HTR-8/SVneo (cell line): ENCODE measurements at places on chromosomes 7 and 10.

DNA sequence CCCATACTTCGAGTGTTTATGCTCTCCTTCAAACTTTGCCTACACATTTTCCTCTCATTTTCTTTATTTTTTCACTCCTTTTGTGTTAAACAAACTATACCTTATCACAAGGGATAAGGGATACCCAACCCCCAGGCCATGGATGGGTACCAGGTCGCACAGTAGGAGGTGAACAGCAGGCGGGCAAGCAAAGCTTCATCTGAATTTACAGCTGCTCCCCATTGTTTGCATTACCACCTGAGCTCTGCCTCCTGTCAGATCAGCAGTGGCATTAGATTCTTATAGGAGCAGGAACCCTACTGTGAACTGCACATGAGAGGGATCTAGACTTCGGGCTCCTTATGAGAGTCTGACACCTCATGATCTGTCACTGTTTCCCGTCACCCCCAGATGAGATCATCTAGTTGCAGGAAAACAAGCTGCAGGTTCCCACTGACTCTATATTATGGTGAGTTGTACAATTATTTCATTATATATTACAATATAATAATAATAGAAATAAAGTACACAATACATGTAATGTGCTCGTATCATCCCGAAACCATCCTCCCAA is 28.5 kb downstream of the ZC3HC1 start:
- no peak for DNase-seq

- no peak for DNase-seq
These were observed 45.3 kb upstream of the CDK1 start for GRCh38 chr10:60732807-60733516.

- DNase-seq = no peak
These were observed 17.1 kb downstream of the GBX1 start for GRCh38 chr7:151150388-151150787.

- no peak for DNase-seq
These were observed 35.5 kb upstream of the CABCOCO1 start for GRCh38 chr10:61627266-61627665.

DNA sequence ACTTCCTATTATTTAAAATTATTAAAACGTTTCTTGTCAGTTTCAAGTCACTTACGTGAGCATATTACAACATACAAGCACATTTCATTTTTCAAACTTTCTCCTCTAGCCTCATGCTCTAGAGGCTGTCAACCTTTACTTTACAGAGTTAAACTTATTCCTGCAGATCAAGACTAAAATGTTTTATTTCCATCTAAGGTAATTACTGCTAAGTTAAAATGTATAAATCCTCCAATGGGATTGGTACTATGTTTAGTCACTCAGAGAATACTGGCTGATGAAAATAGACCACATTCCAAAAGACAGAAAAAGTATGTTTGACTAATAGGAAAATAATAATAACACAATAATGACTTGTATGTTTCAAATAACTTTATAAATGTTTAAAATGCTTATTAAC is 8.4 kb upstream of the TRDMT1 start:
- no peak for DNase-seq

GRCh38 chr7:83161899-83162401 is 734 bp downstream of the PCLO start:
- DNase-seq = no peak

DNA sequence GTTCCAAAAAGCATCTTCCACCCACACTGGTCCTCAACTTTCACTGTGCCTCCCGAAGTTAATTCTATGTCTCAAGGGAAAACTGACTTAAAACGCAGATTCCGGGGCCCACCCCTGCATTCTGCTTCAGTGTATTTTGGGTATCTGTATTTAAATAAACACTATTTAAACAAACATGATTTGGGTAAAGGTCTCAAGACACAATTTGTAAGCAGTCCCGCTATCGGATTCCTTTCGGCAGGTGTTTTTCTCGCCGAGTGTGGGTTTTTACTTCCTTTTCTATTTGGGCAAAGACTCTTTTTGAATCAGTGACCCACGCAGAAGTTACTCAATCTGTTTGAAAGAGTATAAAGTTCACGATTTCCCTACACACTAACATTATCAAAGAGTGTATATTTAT is 1.2 kb downstream of the PDIA4 start:
- DNase-seq = no peak

DNA sequence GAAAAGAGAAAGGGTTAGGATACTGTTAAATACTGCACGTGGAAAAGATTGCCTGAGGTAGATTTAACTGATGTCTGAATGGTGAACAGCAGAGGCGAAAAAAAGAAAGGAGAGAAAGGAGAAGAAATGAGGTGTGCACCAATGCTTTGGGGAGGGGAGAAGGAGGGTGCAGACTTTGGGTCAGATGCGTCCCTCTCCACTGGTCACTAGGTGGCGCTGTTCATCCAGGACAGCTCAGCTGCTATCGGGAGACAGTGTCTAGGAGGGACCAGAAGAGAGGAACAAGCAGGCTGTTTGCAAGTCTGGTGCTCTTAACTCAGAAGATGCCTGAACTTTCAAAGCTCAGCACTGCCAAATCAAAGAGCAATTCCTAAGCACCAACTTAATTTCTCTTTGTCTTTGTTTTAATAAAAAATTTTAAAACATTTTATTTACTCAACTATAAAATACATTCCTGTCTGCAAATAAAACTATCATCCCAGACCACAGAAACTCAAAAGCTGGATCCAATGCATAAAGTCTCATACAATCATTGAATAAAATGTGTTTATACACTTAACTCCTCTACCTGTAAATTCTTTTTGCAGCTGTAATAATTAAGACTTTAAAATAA is 83.9 kb upstream of the PDLIM1 start:
- DNase-seq = peak; percentile 77

DNA sequence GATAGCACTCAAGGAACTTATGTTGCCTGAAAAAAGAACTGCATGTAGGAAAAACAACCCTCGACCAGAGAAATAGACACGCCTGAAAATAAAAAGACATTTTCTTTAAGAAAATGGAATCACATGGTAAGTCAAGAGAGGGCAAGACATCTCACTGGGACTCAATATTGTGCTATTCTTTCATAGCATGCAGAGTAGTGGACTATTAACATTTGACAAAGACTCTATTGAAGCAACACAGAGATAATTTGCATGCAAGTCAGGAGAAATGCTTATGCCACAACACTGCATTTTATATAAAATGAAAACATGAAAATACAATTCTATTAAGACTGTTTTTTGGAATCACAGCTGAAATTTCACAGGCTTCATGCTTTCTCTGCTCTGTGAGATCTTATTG is 77.9 kb upstream of the RHOBTB1 start:
- no peak for DNase-seq

GRCh38 chr7:80885757-80886156 is 33.1 kb downstream of the SEMA3C start:
- no peak for DNase-seq

GRCh38 chr10:8554574-8554973 is 500.1 kb downstream of the GATA3 start:
- DNase-seq = peak; percentile 3

- DNase-seq = no peak
These were observed 60.5 kb downstream of the PPP1R17 start for GRCh38 chr7:31747553-31747952.

GRCh38 chr7:56287429-56288138 is 171.4 kb upstream of the NUPR2 start:
- no peak for DNase-seq

GRCh38 chr7:28102797-28103196 is 77.8 kb downstream of the JAZF1 start:
- peak; percentile 56 for DNase-seq

DNA sequence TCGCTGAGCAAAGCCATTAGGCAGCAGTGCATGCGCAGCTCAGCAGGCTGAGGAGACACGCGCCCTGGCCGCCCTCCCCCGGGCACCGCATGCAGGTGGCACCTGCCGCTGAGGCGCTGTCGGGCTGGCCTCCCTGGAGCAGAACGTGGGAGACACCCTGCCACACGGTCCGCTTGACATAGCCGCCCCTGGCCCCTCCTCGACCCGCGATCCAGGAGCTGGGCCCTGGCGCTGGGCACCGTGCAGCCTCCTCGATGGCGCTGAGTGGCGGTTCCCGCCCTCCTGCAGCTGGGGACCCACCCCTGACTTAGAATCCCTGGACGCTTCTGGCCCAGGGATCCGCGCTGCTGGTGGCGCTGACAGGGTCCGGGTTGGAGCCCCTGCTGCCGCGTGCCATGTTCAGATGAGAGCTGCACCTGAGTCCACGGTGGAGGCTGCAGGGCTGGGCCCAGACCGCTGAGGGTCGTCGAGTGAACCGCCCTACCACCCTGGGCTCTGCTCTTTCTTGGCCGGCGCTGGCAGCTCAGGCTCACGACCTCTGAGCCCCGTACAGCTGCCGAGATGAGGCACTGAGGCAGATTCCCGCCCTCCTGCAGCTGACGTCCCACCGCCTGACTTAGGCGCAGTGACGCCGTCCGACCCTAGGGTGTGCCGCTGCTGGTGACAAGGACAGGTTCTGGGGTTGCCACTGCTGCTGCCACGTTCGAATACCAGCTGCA is 116.8 kb downstream of the OR13A1 start:
- DNase-seq = no peak

DNA sequence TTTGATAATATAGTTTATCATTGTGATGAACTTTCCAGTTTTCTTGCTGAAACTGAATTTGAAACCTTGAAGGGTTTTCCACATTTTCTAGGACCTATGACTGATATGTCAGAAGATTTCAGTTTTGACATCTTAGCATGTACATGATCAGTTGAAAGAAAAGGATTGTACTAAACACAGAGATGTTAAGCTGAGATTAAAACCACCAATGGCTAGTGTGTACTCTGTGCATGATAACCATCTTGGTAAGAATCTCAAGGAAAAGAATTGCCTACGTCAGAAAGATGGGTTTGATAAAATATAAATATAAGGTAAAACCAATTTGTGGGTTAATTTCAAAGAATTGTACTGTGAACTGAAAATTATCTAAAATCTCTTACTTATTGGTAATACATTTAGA is 776.4 kb downstream of the GATA3 start:
- no peak for DNase-seq

DNA sequence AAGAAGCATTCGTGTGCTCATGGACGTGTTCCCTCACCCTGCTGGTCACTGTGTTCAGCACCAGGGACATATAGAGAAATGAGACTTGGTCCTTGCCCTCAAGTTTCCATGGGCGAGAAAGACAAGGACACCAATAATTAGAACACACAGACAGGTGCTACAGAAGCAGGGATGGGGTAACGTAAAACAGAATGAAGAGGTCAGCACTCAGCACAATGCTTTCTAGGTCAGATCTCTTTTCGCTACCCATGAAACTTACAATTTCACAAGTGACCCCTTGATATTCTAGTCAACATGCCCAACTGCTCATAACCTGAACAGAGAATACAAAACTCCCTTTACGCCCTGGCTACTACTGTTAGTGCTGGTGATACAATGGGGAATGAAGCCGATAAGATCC is 6.0 kb upstream of the ANK3 start:
- no peak for DNase-seq

DNA sequence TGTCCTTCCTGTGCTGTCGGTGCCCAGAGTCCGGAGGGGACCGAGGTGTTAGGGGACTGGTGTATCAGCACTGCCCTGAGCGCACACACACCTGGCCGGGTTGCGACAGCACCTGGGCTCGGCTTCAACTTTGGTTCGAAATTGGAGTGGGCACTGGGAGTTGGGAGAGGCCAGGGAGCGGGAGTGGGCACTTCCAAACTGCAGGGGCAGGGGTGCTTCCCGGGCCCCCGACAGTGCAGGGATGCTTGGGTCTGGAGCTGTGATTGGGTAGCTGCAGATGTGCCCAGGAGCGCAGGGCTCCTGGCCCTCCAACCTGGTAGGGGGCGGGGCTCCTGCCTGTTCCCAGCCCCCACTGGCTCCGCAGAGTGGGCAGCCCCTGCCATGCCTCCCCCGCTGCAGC is 7.7 kb downstream of the BBS9 start:
- no peak for DNase-seq

DNA sequence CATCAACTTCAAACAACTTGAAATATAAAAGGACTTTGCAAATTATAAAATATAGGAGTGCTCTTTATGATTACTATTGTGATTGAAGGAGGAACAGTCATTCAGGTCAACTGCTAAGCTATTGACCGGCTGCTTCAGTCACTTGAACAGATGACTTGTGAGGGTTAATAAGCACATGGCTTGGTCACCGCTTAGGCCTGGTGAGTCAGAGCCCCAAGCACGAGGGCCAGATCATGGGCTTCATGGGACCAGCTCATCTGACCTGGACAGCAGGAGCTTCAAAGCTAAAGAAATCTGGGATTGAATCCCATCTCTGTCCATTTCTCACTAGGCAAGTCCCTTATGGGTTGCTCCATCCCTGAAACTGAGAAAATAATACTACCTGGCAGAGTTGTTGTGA is 60.4 kb upstream of the ADO start:
- no peak for DNase-seq

DNA sequence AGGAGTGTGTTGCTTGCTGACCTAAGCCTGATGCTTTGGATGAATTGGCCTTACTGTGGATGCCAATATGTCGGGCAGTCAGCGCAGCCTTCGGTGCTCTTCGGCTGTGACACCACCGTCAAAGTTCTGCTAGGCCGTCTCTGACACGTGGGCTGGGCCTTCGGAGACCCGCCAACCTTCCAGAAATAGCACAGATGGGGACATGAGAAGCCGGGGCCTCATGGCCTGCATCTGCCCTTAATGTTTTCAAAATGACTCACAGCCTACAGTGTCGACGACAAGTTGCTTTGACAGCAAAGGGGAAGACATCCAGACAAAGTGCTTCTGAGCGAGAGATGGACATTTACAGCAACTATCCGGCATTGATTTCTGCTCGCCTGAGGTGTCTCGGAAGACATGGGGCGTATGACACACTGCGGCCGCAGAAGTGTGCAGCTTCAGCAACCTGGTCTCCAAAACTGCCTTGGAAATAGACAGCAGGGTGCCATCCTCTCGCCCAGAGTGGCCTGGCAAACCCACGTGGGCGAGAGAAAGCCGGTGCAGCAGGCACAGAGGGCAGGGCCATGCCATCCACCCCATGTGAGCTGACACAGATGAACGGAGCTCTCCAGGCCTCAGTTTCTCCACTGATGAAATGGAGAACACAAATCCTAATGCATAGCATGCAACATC is 94.0 kb upstream of the PPP2R2D start:
- no peak for DNase-seq

- DNase-seq = no peak
These were observed 247.7 kb upstream of the DKK1 start for GRCh38 chr10:52066383-52066782.
